ENCODE measurements at places on chromosomes 6 and 20. TPM values are rescaled to one million over a fixed set of nuclear protein-coding genes. Genes with fewer than 3 reads are reported as not detected.

PRKN gene
- total RNA-seq, result 1.6 TPM

EBF4 gene
- 0.19 TPM for total RNA-seq

SOBP gene
- total RNA-seq, result 3.9 TPM

SLC35F1 gene
- under 0.01 TPM for total RNA-seq

PRL gene
- total RNA-seq, result not detected

BPIFB4 gene
- not detected for total RNA-seq

OXT gene
- not detected for total RNA-seq

HSPA1B gene
- 55.5 TPM for total RNA-seq

CCN6 gene
- not detected for total RNA-seq

ANKRD66 gene
- not detected for total RNA-seq

NHSL1 gene
- 142 TPM for total RNA-seq

FITM2 gene
- total RNA-seq, result 7.8 TPM

SNAP91 gene
- total RNA-seq, result 0.33 TPM

CRISP3 gene
- not detected for total RNA-seq

SCUBE3 gene
- total RNA-seq, result 1.7 TPM

ADGRB3 gene
- not detected for total RNA-seq

RUNX2 gene
- under 0.01 TPM for total RNA-seq

PSORS1C1 gene
- total RNA-seq, result 8.5 TPM

GATA5 gene
- total RNA-seq, result not detected

STMN3 gene
- 5.6 TPM for total RNA-seq

NKAPL gene
- 0.57 TPM for total RNA-seq

HLA-DRB1 gene
- 0.10 TPM for total RNA-seq

PTK6 gene
- total RNA-seq, result not detected

CLPSL2 gene
- total RNA-seq, result not detected

SYTL3 gene
- total RNA-seq, result 1.3 TPM

PGC gene
- not detected for total RNA-seq

LY6G5C gene
- 2.4 TPM for total RNA-seq

DEFB128 gene
- total RNA-seq, result not detected

RCAN2 gene
- total RNA-seq, result 1.5 TPM

EDN1 gene
- 379 TPM for total RNA-seq

CPNE5 gene
- total RNA-seq, result 23.5 TPM

AIF1 gene
- total RNA-seq, result not detected

DEFB132 gene
- not detected for total RNA-seq

LY6G6D gene
- not detected for total RNA-seq

CST9L gene
- total RNA-seq, result not detected

TREML1 gene
- total RNA-seq, result not detected

ECT2L gene
- not detected for total RNA-seq

KHDC1L gene
- not detected for total RNA-seq

IL17F gene
- total RNA-seq, result not detected

BNIP5 gene
- not detected for total RNA-seq

BPIFB2 gene
- total RNA-seq, result not detected

COL11A2 gene
- 0.33 TPM for total RNA-seq

FLRT3 gene
- total RNA-seq, result 0.96 TPM

DDO gene
- total RNA-seq, result not detected

Measured in vein endothelial cell (primary cell).